ENCODE measurements at places on chromosomes 12 and 14.

DNA sequence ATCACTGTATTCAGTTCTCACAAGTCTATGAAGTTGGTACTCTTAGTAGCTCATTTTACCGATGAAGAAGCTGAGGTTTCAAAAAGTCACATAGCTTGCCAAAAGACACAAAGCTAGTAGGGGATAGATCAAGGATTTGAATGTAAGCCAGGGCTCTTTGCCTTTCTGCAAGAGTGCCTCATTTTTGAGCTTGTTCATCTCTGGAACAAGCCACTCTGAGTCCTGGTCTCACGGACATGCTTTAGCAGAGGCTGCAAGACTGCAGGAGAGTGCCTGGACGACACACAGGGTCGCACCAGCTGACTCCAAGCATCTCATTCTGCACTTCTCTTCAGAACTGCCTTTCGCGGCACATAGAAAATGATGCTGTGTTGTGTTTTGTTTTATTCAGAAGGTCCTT lies 3.7 kb downstream of the NUAK1 start:
- DNase-seq = no peak

DNA sequence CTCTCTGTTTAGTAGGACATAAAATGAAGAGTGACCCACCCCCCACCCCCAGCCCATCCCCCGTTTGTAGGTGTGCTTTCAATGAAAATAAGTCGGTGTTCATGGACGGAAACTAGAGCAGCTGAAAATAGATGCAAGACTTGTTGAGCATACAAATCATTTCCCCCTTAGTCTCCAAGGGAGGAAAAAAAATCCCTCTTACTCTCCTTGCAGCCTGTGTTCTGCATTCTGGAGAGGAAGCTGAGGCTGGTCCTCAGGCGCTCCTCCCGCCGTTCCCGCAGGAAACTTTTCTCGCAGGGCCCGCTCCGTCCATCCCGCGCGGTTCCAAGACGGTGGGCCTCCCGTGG lies 259.0 kb upstream of the E2F7 start:
- DNase-seq = no peak

- no peak for DNase-seq
These were observed 2.7 kb downstream of the STK38L start for GRCh38 chr12:27246774-27247173.

DNA sequence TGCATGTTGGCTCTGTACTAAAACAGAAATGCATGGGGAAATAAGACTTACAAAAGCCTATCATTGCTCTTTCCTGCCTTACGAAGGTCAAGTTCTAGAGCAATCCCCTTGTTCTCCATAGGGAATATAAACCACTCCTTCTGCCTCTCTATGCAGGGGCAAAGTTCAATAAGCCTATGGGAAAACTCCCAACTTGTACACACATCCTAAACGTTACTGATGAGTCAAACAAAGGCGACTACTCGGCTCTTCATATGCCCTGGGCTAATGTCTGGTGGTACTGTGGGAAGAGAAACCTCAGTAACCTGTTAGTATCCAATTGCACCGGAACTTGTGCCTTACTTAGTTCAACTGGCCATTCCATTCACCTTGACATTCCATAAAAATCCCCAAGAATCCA lies 32.7 kb downstream of the PRMT8 start:
- DNase-seq = no peak

GRCh38 chr12:46794593-46795190 lies 31.1 kb downstream of the SLC38A4 start:
- DNase-seq = no peak

DNA sequence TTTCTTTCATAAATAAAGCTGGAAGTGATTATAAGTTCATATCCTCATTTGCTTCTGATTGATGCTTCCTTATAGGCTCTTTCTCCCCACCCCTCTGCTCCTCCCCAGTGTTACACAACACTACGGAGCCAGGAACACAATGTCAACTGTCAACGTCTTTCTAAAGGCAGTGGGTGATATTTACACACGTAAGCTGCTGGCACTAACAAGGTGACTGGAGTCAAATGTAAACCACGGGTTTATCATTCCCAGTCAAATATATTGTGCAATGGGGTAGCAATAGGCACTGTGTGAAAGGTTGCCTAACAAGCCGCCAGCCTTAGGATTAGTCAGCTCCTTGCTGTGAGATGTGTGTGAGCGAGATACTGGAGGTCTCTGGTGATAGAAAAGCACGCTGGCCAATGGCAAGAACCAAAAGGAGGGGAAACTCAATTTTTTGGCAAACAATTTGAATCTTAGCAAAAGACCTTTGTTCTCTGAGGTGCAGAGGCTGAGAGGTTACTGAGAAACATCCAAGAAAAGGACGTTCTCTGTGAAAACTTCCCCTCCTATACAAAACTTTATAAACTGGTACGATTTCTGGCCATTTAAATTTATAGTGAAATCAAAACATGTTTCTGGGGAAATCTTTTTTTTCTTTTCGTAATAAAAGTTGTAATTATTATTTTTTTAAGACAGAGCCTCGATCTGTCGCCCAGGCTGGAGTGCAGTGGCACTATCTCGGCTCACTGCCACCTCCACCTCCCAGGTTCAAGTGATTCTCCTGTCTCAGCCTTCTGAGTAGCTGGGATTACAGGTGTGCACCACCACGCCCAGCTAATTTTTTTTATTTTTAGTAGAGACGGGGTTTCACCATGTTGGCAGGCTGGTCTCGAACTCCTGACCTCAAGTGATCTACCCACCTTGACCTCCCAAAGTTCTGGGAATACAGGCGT lies 22.3 kb upstream of the HECTD1 start:
- peak; percentile 85 for DNase-seq

DNA sequence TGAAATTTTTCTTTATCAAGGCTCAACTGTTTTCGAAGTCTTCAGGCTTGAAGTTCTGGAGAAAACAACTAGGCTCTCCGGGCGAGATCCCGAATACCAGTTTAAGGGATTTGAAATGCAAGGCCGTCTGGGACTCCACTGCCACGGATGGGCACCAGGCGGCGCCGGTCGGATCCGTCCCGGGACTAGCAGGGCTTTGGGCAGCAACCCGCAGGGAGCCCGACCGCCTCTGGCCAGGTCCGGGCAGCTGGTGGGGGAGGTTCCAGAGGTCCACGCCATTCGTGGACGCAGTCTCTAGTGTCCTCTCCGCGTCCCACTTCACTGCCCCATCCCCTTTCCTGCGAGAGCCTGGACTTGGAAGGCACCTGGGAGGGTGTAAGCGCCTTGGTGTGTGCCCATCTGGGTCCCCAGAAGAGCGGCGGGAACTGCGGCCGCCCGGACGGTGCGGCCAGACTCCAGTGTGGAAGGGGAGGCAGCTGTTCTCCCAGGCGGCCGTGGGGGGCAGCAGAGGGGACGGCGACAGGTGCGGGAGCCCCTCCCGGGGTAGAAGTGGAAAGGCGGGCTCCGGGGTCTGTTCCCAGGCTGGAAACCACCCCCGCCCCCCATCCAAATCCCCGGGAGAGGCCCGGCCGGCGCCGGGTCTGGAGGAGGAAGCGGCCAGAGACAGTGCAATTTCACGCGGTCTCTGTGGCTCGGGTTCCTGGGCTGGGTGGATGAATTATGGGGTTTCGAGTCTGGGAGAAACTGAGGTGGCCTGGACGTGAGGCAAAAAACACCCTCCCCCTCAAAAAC lies 838 bp upstream of the ERBB3 start:
- peak; percentile 74 for DNase-seq

- DNase-seq = peak; percentile 84
These were observed 89.6 kb downstream of the TTC7B start for GRCh38 chr14:90726656-90727055.

- no peak for DNase-seq
These were observed 32.9 kb upstream of the IGF1 start for GRCh38 chr12:102513272-102513671.

DNA sequence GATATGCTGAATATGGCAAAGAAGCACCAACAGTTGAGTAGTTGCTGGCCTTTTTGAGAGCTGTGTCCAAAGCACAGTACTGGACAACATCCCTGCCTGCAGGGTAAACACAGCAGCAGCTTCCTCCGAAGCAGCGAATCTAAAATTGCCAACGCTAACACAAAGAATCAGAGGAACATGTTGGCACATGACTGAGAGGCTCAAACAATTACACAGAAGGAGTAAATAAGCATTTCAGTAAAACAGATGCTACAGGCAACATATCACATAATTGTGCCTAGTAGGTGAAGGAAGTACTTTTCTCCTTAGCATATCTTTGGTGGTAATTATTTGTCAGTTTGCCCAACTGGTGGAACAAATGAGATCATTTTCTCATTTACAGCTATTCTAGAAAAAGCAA lies 52.1 kb downstream of the KICS2 start:
- no peak for DNase-seq

GRCh38 chr14:42992930-42993329 lies 1386.3 kb downstream of the LRFN5 start:
- no peak for DNase-seq

DNA sequence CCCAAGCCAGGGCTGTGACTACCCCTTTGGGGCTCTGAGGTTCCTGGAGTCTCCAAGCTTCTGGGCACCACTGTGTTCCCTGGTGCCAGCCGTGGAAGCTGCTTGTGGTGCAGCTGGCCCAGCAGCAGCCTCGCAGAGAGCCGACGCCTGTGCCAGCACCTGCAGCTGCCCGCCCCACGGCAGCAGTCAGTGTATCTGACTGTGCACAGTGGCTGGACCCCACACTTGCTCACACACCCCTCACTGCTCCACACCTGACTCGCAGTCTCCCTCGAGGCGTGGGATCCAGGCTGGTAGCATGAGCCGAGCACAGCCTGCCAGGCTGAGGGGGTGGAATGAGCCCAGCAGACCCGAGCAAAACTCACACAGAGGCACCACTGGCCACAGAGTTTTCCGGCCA lies 325.2 kb downstream of the PCNX1 start:
- no peak for DNase-seq

DNA sequence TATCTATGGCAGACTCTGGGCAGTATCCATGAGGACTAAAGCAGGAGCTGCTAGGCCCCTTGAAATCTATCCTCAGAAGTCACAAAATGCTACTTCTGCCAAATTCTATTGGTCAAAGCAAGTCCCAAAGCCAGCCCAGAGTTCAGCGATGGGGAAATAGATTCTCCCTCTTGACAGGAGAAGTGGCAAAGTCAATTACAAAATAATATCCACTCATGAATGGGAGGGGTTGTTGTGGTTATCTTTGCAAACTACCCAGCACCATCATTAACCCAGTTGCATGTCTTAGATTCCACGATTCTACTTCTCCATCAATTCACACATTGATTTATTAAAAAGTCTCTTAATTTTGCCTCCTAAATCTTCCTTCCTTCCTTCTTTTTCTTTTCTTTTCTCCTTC lies 30.7 kb upstream of the STXBP6 start:
- no peak for DNase-seq

DNA sequence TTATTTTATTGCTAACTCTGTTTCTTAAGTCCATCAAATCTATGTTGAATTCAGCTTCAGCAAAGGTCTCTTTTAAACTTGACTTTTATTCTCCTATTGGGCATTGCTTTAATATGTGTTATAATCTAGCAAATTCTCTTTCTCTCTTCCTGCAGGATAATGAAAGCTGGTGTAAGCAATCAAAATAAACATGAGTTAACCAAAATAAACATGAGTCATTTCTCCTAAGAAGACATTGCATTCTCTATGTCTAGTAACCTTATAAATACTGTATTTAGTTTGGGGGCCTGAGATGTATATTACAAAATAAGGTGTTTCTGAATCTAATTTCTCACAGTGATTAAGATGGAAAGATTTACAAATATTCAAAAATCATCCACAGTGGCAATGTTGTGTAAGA lies 739.1 kb upstream of the ATXN7L3B start:
- DNase-seq = no peak

DNA sequence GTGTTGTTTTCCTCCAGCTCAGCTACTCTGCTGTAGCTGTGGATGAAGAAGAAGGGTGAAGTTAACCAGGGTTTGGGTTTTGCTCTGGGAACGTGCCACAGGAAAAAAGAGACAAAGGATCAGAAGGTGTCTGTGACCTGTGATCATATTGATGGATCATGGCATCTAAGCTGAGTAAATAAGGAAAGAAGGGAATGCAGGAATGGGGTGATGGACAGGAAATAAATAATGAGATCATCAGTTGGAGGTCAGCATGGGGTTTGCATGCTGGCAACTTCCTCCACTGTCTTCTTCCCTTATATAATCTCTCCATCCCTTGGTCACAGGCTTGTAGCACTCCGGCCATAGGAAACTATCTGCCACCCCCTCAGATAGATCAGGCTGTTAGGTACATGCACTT lies 430.3 kb upstream of the PDE3A start:
- DNase-seq = no peak

DNA sequence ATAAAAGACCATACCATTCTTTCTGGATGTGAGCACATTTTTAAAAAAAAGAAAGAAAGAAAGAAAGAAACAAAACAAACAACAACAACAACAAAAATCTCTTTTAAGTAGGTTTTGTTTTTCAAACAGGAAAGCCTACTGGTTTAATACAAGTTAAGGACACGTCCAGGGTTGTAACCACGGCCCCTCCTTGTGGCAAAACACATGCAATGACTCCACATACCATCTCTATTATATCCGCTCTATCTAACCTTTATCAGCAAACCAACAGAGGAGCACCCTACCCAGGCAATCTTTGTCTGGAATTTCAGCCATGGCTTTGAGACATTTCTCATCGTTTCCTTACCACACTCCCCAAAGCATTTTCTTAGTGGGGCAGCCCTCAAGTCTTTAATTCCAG lies 360.5 kb upstream of the TMPO start:
- DNase-seq = peak; percentile 72

DNA sequence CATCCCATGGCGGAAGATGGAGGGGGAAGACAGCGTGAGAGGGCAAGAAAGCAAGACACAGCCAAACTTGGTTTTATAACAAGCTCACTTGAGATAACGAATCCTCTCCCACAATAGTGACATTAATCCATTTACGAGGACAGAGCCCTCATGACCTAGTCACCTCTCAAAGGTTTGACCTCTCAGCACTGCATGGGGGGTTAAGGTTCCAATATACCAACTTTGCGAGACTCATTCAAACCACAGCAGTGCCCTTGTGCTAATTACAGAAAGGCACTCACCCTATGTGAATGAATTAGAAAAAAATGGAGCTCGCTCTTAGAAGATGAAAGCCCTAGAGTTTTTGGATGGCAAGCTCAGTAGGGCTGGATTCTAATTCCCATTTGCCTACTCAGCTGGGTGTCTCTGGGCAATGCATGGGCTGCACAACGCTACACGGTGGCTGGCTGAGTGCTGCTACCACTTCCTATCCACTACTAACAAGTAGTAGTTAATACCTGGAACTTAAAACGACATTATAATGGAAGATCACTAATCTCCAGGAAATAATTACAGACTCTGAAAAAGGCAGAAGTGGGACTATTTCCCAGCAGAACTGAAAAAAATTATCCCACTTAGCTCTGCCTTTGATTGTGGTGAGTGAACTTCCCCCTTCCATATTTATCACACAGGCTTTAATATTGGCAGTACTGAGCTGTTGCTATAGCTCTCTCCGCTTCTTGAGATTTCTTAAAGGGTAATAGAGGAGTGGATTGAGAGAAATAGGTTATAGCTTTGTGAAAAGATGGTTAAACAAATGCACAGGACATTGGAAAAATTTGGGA lies 27.5 kb downstream of the TESPA1 start:
- DNase-seq = no peak

DNA sequence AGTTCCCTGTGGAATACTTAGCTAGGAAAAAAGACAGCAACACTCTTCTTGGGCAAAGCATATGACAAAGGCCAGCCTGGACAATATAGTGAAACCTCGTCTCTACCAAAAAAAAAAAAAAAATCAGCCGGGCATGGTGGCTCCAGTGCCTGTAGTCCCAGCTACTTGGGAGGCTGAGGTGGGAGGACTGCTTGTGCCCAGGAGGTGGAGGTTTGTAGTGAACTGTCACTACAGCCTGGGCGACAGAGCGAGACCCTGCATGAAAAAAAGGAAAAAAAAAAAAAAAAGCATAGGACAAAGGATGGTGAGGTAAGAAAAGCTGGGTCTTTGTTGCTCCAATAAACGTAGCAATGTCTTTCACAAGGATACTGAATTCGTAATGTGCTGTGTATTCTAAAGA lies 1.1 kb downstream of the TXNDC16 start:
- DNase-seq = no peak

- DNase-seq = no peak
These were observed 9.0 kb upstream of the TAS2R31 start for GRCh38 chr12:11040162-11040561.
